NCI-H1930 (cell line): ENCODE measurements at places on chromosomes 1 and 21.
A peak's percentile ranks its signal among the peaks of the same experiment; 100 is the strongest.

DNA sequence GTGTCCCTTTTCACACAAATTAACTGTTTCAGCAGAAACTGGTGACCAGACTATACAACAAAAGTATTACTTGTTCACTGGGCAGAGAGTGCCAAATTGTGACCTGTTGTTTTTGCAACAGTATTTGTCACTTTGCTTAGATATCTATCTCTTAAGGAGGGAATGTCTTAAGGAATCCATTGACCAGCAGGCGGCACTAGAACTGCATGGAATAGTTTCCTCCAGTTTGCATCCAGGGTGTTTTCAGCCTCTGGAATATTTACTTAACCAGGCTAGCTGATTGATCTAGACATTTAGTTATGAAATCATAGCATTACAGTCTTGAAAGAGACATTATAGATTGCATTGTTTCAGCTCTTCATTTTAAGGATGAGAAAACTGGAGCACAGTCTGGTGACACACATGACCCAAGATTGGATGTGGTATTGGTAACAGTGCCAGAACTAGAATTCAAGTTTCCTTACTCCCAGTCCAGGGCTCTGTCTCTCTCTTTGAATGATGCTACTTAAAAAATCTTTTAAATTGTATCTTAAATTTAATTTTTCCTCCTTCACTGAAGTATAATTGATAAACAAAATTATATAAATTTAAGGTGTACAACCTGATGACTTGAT lies 16.9 kb downstream of the RPTN start:
- DNase-seq = no peak

DNA sequence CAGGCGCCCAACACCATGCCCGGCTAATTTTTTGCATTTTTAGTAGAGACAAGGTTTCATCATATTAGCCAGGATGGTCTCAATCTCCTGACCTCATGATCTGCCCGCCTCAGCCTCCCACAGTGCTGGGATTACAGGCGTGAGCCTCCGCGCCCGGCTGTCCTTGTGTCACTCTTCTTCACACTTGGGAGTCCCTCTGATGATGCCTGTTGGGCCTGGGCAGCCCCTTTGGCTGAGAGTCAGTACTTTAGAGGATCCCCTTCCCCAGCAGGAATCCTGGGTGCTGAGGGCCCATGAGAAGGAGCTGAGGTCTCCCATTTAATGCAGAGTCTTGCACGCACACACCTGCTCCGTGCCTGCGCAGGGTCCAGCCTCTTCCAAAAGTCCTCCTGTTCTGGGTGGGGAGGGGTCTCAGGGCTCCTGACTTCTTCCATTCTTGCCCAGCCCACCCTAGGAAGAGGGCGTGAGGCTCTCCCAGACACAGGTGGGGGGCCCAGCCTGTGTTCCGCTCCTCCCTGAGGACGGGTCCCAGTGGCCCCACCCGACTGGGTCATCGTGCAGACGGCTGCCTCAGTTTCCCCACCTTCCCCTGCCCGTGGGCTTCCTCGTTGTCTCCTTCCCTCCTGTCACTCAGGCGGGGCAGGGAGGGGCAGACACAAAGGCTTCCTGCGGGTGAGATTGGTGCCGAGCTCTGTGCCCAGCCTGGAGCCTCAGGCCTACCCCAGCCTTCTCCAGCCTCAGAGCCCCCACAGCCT lies 3.9 kb downstream of the TTLL10 start:
- no peak for DNase-seq

- DNase-seq = no peak
These were observed 284.3 kb downstream of the LMO4 start for GRCh38 chr1:87612956-87613355.

DNA sequence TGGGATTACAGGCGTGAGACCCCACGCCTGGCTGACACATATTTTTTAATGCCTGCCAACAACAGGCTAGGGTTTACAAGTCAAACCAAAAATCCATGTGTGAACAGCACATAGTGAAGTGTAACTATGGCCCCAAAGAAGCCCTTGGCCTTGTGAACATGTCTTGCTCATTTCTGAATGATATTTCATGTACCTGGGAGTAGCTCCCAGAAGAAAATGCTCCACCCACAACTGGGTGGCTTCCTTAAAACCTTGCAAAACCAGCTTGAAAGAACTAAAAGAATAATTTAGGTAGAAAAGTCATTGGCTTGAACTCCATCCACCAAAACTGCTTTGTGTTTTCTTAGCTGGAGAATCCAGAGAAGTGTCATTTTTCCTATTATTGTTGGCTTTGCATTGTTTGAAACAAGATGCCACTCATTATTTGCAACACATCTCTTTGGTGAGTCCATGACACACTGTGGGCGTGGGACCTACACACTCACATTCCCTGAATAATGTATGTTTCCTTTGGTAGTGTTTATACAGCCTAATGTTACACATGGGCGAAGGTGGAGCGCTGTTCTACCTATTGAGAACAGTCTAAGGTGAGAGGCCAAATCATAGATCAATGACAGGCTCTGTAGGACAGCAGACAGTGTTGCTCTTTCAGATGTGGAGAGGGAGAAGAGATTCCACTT lies 28.5 kb upstream of the SDE2 start:
- DNase-seq = no peak

- no peak for DNase-seq
These were observed 178.3 kb downstream of the TRABD2B start for GRCh38 chr1:47818682-47819573.

GRCh38 chr1:61926597-61926996 lies 184.3 kb downstream of the PATJ start:
- no peak for DNase-seq

DNA sequence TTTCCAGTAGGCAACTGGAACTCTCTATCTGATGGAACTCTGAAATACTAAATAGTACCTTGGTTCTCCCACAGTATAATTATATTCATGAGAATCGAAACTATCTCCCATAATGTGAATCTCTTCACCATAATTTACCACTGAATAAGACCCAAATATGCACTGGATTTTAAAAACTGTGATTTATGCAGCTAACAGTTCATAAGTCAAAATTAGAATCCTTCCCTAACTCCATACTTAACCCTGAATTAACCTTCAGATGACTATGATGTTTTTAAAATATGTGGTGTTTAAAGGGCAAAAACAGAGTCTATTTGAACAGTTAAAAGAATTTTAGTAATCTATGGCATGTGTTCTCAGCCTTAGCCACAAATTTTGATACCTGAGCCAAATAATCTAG lies 22.9 kb upstream of the SLC44A3 start:
- no peak for DNase-seq

DNA sequence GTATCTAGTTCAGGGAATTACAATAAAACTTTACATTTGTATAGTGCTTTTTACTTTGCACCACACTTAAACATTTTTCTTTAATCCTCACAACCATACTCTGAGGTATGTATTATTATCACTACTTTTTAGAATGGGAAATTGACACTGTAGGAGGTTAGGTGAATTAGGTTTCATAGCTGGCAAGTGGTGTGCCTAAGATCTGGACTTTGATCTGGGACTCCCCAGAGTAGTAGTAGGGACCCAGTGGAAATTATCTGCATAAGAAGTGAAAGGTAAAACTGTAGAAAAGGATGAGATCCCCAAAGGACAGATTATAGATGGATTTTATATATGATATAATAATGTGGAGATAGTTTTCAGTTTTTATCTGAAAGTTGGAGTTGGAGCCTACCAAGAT lies 85.6 kb downstream of the PPP1R12B start:
- DNase-seq = no peak

DNA sequence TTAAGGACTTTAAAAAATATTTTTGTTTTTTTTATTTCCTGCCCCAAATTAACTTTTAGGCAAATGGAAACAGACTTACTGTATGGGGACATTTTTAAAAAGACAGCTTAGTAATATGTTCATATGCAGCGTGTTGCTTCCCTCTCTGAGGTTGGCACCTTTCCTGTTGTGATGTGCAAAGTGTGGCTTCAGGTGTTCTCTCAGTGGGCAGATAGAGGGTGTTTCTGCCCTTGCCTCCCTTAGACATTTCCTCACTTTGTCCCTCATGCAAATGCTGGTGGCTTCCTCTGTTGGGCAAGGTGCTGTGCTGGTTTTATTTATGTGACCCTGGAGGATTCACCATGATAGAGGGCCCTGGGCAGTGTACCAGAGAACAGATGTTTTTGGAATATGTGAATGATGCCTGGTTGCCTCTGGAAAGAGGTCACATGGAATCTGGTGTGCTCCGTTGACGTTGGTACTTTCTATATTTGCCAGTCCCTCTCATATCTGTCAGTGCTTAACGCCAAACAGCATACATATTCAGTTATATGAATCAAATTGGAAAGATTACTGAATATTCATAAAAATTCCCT lies 123.5 kb downstream of the PATJ start:
- no peak for DNase-seq

DNA sequence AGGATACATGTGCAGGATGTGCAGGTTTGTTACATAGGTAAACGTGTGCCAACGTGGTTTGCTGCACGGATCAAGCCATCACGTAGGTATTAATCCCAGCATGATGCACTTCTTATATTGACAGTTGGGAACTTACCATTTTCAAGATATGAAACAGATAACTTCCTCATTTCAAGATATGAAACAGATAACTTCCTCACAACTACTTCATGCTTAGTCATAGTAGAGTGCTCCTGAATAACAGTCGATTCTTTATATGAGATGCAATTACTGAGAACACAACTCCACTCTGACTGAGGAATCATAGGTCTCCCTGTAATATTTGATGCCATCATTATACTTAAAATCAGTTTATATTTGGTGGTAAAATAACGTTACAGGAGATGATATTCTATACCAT lies 1124.3 kb downstream of the AMY1C start:
- DNase-seq = no peak

GRCh38 chr1:205373022-205373797 lies 16.5 kb upstream of the KLHDC8A start:
- DNase-seq = no peak

DNA sequence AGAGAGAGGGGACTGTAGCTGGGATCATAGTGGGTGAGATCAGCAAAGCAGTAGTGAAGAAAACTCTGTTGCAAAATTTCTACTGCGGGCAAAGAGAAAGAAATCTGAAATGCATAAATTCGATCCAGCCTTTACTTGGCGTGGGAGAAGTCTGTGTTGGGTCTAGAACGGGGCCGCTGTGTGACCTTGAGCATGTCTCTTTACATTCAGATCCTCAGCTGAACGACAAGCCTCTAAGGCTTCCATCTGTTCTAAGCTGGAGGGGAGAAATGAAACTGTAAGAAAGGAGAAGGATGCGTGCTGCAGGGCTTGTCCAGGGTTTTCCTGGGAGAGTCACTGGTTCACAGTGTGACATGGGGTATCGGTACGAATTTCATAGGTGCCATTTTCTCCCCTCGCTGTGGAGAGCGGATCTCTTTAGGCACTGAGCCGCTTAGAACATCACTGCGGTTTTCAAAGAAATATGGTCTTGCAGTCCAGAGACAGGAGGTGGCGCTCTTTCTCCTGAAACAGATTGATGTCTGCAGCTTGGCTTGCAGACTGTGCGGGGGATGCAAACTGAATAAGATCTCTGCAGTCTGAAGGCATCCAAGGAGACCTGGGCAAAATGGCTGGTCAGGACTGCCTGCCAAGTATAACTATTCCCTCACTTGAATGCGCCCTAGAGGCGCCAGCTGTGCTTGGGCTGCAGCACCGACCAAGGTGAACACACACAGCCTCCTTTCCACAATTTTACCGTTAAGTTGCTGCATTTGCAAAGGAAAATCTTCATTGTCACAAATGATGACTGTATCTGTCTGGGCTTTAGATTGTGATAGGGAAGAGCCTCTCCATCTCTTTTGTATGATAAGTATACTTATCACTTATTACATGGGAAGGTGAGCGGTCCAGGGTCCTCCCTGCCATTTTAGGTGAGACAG lies 104.1 kb downstream of the XCL2 start:
- peak; percentile 35 for DNase-seq

GRCh38 chr1:230867101-230867902 lies 1.0 kb downstream of the C1orf198 start:
- no peak for DNase-seq

- no peak for DNase-seq
These were observed 28.4 kb upstream of the NLRP3 start for GRCh38 chr1:247387565-247387964.

DNA sequence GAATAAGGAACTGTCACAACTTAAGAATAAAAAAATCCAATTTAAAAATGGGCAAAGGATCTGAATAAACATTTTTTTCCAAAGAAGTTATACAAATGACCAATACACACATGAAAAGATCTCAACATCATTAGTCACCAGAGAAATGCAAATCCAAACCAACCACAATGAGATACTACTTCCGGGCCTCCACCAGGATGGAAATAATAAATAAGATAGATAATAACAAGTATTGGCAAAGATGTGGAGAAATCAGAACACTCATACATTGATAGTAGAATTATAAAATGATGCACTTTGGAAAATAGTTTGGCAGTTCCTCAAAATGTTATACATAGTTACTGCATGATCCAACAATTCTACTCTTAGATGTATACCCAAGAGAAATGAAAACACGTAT lies 18.7 kb downstream of the ZSWIM5 start:
- no peak for DNase-seq

DNA sequence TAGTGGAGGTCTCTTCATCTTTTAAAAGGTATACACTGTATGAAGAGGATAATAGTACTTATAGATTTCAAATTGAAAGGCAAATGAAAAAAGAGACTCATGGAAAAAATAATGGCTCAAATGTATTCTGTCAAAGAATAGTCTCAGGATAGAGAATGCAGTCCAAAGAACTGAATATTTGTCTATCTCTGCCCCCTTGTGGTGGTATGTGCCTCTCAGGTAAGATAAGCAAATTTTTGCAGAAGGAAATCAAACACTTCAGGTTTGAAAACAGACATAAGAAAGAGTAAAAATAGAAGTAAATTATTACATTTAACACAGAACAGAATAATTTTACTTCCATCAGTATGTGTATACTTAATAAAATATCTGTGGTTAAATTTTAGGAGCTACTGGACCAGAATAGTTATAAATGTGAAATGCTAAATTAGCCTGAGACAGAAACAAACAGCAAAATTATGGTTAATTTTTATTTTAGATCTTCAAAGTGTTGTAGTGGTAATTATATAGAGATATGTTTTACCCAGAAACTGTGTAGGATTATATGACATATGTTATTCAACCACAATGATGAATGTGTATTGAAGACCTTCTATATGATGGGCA lies 164.4 kb upstream of the PALMD start:
- peak; percentile 4 for DNase-seq

GRCh38 chr1:221841983-221842335 lies 100.1 kb upstream of the DUSP10 start:
- DNase-seq = no peak

GRCh38 chr21:38443110-38443509 lies 55.2 kb downstream of the ERG start:
- no peak for DNase-seq

DNA sequence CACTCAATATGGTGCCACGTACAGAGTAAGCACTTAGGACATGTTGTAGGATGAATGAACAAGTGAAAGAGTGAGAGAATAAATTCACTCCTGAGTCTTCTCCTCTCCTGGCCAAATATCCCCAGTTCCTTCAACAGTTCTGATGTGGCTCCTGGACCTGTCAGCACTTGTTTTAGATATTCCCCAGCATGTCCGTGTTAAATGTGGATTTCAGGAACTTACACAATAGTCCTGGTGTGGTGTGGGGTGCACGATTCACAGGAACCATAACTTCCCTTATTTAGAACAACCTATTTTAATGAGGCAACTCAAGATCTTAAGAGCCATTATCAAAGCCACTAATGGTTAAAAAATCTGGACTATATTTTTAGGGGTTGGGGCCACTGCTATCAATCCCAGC lies 39.0 kb upstream of the MYSM1 start:
- no peak for DNase-seq
